Motor neuron (in vitro differentiated cells): ENCODE measurements at places on chromosomes 7 and 10. TPM values are rescaled to one million over a fixed set of nuclear protein-coding genes. Genes with fewer than 3 reads are reported as not detected.

The NPTX2 gene
- 11.7 and 11.8 TPM in 2 replicates for total RNA-seq

The CTTNBP2 gene
- total RNA-seq = 1.4 TPM in 1 of 2 replicates, not detected in the other

The CISD1 gene
- 47.5 and 63.2 TPM in 2 replicates for total RNA-seq

The MEIG1 gene
- total RNA-seq = 2.4 and 4.1 TPM in 2 replicates

The INPP5F gene
- total RNA-seq = 4.7 and 5.1 TPM in 2 replicates

The SPDYE2B gene
- 2.6 and 3.2 TPM in 2 replicates for total RNA-seq

The TMEM196 gene
- 3.7 and 4.1 TPM in 2 replicates for total RNA-seq

The ZNF804B gene
- total RNA-seq = 0.14 and 0.47 TPM in 2 replicates

The ADAM12 gene
- total RNA-seq = 62.9 and 106 TPM in 2 replicates

The FAM200A gene
- 12.9 and 13.7 TPM in 2 replicates for total RNA-seq

The SMO gene
- total RNA-seq = 8.2 and 13.0 TPM in 2 replicates

The CDC14C gene
- 0.33 and 0.97 TPM in 2 replicates for total RNA-seq

The EBF3 gene
- 40.7 and 46.5 TPM in 2 replicates for total RNA-seq

The PIP gene
- total RNA-seq = not detected in 2 replicates

The TSPAN15 gene
- 17.2 and 20.1 TPM in 2 replicates for total RNA-seq

The TET1 gene
- 0.10 and 0.11 TPM in 2 replicates for total RNA-seq

The R3HCC1L gene
- total RNA-seq = 20.4 and 22.3 TPM in 2 replicates

The FAM25C gene
- total RNA-seq = not detected in 2 replicates

The H2BK1 gene
- total RNA-seq = not detected in 2 replicates

The PRF1 gene
- total RNA-seq = not detected in 2 replicates

The HOXA3 gene
- total RNA-seq = 14.8 and 17.8 TPM in 2 replicates

The MMP21 gene
- not detected in 2 replicates for total RNA-seq

The MALRD1 gene
- 0.08 and 0.18 TPM in 2 replicates for total RNA-seq

The MBLAC1 gene
- 3.1 and 3.2 TPM in 2 replicates for total RNA-seq

The POM121C gene
- total RNA-seq = 12.9 and 13.1 TPM in 2 replicates

The OGDH gene
- total RNA-seq = 37.7 and 38.7 TPM in 2 replicates

The HMX2 gene
- total RNA-seq = not detected in 2 replicates

The OR9A2 gene
- 1.3 TPM in 1 of 2 replicates, not detected in the other for total RNA-seq

The HMX3 gene
- not detected in 2 replicates for total RNA-seq

The COL28A1 gene
- total RNA-seq = 2.9 TPM in 1 of 2 replicates, not detected in the other

The FAM25A gene
- not detected in 2 replicates for total RNA-seq

The SMKR1 gene
- total RNA-seq = 2.3 and 3.5 TPM in 2 replicates

The NRG3 gene
- total RNA-seq = 15.5 and 17.2 TPM in 2 replicates

The CYP17A1 gene
- 0.09 and 0.16 TPM in 2 replicates for total RNA-seq

The OPALIN gene
- 0.28 TPM in 1 of 2 replicates, not detected in the other for total RNA-seq

The TEX47 gene
- total RNA-seq = not detected in 2 replicates

The MCMBP gene
- 26.6 and 27.2 TPM in 2 replicates for total RNA-seq

The HK1 gene
- total RNA-seq = 107 and 113 TPM in 2 replicates

The AS3MT gene
- total RNA-seq = 5.1 and 5.2 TPM in 2 replicates

The RBM20 gene
- 0.49 and 3.2 TPM in 2 replicates for total RNA-seq

The ANKRD7 gene
- total RNA-seq = not detected in 2 replicates

The LRRC4 gene
- 7.1 and 8.7 TPM in 2 replicates for total RNA-seq

The IKZF1 gene
- total RNA-seq = 0.20 and 0.22 TPM in 2 replicates

The GBX1 gene
- total RNA-seq = 1.0 TPM in 1 of 2 replicates, not detected in the other

The ABCB8 gene
- total RNA-seq = 19.3 and 20.5 TPM in 2 replicates

The PAPOLB gene
- total RNA-seq = 0.10 TPM in 1 of 2 replicates, not detected in the other

The H2AZ2 gene
- 58.6 and 68.6 TPM in 2 replicates for total RNA-seq

The LRGUK gene
- total RNA-seq = 6.7 and 9.0 TPM in 2 replicates

The ZNF25 gene
- total RNA-seq = 34.1 and 35.4 TPM in 2 replicates

The PLXDC2 gene
- total RNA-seq = 10.7 and 12.0 TPM in 2 replicates

The NYAP1 gene
- total RNA-seq = 13.0 and 17.0 TPM in 2 replicates
